NCI-H1417 treated with DMSO at 0.1 percent for 48 hours (cell line): ENCODE measurements at places on chromosomes 6 and 20.

DNA sequence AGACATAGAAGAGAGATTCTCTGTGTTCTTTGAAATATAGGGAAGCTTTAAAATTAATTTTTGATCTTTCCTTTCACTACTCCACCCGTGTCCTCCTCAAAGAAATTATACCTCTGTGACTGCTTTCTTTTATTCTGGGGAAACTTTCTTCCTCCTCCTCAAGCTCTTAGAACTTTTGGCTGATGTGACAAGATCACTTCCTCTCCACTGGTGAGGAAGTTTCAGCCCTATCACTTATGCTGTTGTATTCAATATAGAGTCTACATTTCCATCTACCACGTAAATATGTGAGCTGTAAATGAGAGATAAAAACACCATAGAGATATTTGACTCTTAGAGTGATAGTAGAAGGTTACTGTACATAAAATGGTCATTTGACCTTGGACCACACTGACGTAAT, 141.9 kb upstream of the SASH1 start:
- no peak for DNase-seq

DNA sequence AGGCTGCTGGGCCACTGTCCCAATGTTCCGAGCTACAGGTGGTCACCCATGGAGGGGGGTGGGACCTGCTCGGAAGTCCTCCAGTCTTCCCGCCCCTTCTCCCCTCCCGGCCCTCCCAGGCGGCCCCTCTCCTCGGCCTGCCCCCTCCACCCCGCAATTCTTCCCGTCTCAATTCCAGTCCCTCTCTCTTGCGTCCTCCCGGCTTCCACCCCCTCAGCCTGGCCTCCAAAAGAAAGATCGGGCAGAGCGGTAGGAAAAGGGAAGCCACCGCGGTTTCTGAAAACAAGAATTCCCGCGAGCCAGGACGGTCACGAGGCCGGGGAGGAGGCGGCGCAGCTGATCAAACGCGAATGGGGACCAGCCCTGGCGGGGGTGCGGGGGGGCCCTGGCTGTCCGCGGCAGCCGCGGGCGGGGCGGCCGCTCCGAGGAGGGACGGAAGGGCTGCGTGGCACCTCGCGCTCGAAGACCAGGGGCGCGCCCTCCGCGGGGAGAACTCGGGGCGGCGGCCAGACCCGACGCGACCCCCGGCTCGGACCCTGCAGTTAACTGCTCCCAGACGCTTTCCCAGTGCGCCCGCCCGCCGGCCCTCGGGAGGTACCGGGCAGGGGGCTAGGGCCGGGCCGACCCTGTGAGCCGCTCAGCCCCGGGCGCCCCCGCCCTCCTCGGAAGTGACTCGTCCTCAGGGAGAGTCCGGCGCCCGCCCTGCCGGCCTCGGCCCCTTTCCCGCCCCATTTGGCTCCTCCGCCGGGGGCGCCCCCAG, 1.0 kb downstream of the PXDC1 start:
- no peak for DNase-seq

GRCh38 chr6:97717086-97717485, 434.1 kb upstream of the MMS22L start:
- no peak for DNase-seq

DNA sequence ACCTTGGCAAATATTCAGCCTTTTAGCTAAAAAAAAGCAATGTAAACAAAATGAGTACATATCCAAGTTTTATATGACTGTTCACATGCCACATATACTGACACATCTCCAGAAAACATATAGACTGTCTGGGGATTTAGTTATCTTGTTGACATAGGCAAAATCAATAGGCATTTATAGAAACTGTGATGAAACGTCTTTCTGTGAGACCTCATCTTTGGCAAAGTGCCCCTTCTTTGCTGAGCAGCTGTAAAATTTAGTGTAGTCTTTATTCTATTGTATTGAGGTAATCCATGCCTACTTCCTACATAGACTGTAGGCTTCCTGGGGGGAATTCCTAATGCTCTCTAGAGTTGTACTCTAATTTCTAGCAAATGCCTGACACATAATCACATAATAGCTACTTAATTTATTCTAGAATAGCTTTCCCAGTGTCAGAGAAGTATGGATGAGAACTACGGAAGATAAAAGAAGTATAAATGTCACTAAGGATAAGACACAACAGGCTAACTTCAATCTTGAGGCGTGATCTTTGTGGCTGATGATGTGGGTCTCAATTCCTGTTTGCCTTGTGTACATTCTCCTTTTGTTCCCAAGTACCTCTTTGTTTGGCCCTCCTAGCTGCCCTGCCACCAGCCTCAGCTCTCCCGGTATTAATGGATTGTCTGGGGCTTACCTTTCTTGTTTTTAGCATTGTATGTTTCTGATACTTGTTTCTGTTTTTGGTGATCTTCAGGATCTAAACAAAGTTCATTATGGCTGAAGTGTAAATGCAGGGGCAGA, 30.6 kb downstream of the PTCHD4 start:
- no peak for DNase-seq

DNA sequence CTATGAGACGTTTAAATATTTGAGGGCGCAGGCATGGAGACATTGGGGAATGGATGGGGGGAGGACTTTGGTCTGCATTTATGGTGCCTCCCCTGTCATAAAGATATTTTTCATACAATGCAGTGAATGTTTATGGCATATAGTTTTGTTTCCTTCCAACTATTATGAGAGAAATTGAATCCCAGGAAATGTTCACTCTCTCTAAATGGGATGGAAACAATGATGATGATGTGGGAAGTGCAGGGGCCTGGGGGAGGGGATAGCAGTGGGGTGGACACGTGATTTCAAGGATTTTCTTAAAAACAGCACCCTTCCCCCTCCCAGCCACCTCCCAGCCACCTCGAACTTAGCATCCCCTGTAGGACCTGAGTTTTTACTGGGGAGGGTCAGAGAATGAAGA, 69.9 kb downstream of the TOX2 start:
- no peak for DNase-seq

DNA sequence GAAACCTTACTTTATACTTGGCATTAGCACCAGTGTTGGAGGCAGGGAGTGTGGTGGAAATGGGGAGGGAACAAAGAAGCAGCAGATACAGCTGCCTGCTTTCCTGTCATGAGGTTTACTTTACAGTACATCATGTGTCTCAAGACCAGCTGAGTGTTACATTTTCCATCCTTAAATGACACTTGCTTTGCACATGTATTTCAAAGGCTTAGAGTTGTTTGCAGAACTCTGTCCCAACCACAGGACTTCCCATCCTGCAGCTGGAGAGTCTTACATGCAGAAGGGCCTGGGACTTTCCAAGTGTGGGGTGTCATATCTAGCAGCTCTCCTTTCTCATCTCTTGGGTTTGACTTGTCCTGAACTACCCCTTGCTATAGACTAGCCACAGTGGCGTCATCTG, 395.9 kb downstream of the DHX35 start:
- DNase-seq: no peak

DNA sequence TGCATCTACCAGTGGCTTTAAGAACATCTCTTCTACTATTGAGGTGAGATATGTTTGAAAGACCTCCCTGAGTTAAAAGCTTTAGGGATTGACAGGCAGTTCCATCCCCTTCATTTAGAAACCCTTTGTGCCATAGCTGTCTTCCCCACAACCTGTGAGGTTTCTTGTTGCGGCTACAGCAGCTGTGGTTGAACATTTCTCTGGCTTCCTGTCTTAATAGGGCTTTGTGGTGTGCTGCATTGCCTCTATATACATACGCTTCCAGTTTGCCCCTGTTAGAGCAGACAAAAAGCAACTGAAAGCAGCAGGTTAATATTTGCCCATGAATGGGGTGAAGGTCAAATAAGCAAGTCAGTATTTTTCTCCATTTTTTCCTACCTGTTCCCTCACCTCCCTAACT, 210.2 kb downstream of the TMEM200A start:
- DNase-seq: no peak

DNA sequence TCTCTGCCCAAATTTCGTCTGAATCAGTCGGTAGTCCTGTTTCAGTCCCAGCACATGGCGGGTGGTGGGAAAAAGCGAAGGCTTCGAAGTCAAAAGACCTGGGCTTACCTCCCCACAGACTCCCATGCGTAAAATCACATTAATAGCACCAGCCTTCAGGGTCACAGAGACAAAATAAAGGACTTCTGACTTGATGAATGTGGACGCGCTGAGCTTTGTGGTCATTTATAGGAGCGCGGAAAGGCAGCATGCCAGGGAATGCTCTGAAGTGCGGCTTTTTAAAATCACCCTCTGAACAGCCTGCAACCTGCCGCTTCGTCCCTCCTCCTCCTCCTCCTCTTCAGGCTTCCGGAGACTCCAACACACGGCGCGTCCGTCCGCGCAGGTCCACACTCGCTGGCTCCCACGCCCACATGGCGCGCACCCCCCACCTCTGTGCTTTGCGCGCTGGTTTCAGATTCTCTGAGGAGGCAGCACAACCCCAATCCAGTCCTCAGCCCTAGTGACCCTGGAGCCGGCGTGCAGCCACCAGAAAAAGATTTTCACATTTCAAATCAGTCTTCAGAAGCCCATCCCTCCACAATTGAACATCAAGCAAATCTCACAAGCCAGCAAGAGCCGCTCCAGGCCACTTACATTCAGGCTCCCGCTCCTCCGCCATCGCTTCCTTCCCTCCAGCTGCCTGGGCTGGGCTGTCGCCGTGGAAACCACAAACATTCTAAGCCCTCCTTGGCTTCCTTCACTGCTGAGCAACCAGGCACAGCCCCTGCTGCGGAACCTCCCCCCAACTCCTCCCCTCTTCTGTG, at the start of gene C6orf118:
Gene C6orf118 (minus strand): TSS at position 680 of the 806 bp plus-strand sequence. CDS start 19 bp downstream, at position 661.
- DNase-seq: peak; percentile 36

- DNase-seq: no peak
Observed at GRCh38 chr20:41080866-41081265, 52.2 kb downstream of the TOP1 start.

- no peak for DNase-seq
Observed at GRCh38 chr20:1945660-1946059, 48.2 kb downstream of the PDYN start.

- no peak for DNase-seq
Observed at GRCh38 chr6:151617539-151617938, 123.7 kb downstream of the CCDC170 start.

- DNase-seq: no peak
Observed at GRCh38 chr6:9405369-9405768, 970.0 kb upstream of the SLC35B3 start.
